Activated CD4-positive, alpha-beta memory T cell treated with anti-CD3 and anti-CD28 coated beads, Interleukin-2, amount 10 ng/mL, durations not matched to agents 7 days and 5 days (primary cell): ENCODE measurements at places on chromosomes 6 and 20. TPM values are rescaled to one million over a fixed set of nuclear protein-coding genes. Genes with fewer than 3 reads are reported as not detected.

The BPIFB2 gene
- not detected for total RNA-seq

- no peaks in the 10 kb centered on the region for H3K4me1 ChIP-seq
- peak; percentile 29 for DNase-seq
- no peaks in the 10 kb centered on the region for H3K27me3 ChIP-seq
- no peaks in the 10 kb centered on the region for H3K36me3 ChIP-seq
These were observed 66.4 kb upstream of the PDE10A start for GRCh38 chr6:165729307-165729936.

DNA sequence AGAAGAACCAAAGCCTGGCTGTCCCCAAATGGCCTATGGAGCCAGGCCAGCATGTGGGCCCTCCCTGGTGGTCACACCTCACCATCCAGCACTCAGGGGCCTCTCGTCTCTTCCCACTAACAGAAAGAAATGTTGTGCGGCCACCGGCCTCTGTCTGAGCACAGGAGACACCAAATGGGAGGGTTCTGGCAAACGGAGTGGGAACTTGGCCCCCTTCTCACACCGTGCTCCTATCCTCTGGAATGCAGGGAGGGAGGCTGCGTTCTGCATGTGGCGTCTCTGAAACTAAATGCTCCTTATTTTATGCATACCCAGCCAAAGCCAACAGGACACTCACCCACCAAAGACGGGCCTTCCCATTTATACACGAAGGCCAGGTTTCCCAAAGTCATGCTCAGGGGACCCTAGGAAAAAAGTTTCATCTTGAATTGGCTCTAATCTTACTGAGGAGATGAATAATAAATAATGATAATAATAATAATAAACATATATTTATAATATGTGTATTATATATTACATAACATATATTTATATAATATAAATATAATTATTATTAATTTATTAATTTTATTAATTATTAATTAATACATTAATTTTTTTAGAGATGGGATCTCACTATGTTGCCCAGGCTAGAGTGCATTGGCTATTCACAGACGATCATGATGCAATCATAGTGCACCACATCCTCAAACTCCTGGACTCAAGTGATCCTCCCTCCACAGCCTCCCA is 102.4 kb downstream of the FOXF2 start:
- no peaks in the 10 kb centered on the region for H3K36me3 ChIP-seq
- no peak overlapping the region for H3K4me3 ChIP-seq
- no peak overlapping the region for H3K27ac ChIP-seq
- no peaks in the 10 kb centered on the region for H3K27me3 ChIP-seq
- no peaks in the 10 kb centered on the region for H3K4me1 ChIP-seq
- DNase-seq: no peak

The LTA gene
- total RNA-seq: 38.4 TPM
